ENCODE measurements at places on chromosomes 16 and 17. TPM values are rescaled to one million over a fixed set of nuclear protein-coding genes. Genes with fewer than 3 reads are reported as not detected.

The C17orf50 gene
- total RNA-seq: not detected

The CCL4L2 gene
- not detected for total RNA-seq

The SPSB3 gene
- 23.0 TPM for total RNA-seq

The CPNE7 gene
- 32.7 TPM for total RNA-seq

The TSR1 gene
- 44.7 TPM for total RNA-seq

The TBC1D3C gene
- total RNA-seq: not detected

The CDC6 gene
- total RNA-seq: 66.3 TPM
